ENCODE measurements at places on chromosomes 2 and 18. TPM values are rescaled to one million over a fixed set of nuclear protein-coding genes. Genes with fewer than 3 reads are reported as not detected.
A peak's percentile ranks its signal among the peaks of the same experiment; 100 is the strongest.

SLC19A3 gene
- not detected for total RNA-seq

CCDC85A gene
- total RNA-seq, result 1.5 TPM

SP100 gene
- total RNA-seq, result 120 TPM

ARL4C gene
- 37.1 TPM for total RNA-seq

NTSR2 gene
- total RNA-seq, result not detected

MAPK4 gene
- total RNA-seq, result not detected

TCF23 gene
- total RNA-seq, result not detected

LYG1 gene
- total RNA-seq, result 1.8 TPM

SLC8A1 gene
- 18.0 TPM for total RNA-seq

SP5 gene
- not detected for total RNA-seq

FEV gene
- not detected for total RNA-seq

DNA sequence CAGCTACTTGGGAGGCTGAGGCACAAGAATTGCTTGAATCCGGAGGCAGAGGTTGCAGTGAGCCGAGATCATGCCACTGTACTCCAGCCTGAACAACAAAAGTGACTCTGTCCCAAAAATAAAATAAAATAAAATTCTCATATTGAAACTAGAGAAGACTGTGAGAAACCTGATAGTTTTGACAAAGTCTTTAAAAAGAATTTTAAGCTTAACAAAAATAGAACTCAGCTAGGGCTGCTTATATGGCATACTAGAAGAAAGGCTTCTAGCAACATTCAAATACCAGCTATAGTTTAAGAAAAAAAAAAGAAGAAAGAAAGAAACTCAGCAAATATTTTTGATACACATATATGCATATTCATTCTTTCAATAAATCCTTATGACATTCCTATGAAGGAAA, 13.6 kb downstream of the HADHA start:
- DNase-seq, result no peak

DNA sequence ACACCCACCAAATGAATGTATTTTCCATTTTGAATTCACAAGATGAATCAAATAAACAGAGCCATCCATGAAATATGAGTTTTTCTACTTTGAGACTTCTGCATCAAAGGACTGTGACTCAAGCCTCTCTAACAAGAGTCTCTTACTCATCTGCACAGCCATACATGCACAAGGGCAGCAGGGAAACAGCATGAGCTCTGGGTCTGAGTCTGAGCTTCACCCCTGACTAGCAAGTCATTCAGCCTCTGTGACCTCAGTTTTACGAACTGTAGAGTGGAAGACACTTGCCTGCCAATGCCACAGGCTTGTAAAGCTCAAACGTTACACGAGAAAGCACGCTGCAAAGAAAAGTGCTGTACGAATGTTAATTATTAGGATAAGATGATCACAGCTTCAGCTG, 42.9 kb downstream of the MREG start:
- DNase-seq, result no peak

- DNase-seq, result no peak
These were observed 11.6 kb downstream of the OXER1 start for GRCh38 chr2:42752314-42752713.

GRCh38 chr2:21279525-21279924, 155.8 kb downstream of the TDRD15 start:
- no peak for DNase-seq

DNA sequence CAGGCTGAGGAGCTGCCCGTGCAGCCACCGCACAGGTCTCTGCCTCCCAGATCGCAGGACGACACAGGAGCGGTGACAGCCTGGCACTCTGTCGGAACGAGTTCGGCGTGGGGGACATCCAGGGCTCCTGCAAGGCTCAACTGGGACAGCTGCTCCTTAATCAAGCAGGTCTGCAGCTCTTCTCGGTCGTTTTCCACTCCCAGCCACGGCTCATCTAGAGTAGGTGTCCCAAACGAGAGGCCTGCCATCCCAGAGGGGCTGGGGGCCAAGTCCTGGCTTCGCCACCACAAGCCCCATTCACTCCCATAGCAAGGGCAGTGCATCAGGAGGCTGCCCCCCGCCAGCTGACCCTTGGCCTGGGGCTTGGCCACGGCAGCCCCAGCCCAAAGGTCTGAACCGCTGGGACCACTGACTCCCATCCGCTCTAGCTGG, 22.5 kb downstream of the PASK start:
- DNase-seq, result no peak

- peak; percentile 40 for DNase-seq
These were observed 34.4 kb upstream of the ADNP2 start for GRCh38 chr18:80074697-80075096.

DNA sequence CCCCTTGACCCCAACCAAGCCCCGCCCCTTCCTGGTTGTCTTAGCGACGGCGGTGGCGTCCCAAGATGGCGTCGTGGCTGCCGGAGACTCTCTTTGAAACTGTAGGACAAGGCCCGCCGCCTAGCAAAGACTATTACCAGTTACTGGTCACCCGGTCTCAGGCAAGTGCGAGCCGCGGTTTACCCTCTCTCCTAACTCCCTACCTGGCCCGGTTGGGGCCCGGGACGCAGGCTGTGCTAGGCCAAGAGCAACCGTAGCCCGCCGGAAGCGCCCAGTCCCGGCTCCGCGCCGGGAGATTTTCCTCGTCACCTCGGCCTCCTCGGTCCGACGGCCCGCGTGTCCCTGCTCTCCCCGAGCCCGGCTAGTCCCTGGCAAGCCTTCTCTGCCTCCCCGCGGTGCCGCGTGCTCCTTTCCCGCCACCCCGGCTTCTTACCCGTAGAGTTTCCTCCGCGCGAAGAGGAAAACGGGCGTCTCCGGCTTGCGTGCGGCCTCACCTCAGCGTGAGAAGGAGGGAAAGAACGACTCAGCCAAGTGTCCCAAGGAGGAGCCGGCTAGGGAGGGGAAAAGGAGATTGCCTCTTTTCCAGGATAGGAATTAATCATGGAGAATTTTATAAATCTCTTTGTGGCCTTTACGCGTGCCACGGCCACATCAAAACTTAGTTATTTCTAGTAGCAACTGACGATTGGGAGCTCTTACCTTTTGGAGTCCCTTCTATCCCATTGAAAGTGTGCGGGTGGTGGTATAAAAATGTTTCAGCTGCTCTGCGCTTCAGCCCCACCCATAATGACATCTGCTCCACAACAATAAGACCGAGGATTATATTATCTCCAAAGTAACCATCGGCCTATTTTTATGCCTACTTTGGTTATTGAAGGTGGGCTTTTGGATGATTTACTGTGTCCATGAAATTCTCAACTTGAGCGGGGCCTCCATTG, at the start of gene FBXO36:
FBXO36 (plus strand) TSS at position 55 of the 938 bp plus-strand sequence; CDS start at position 66, 11 bp downstream.
- DNase-seq, result peak; percentile 87

DNA sequence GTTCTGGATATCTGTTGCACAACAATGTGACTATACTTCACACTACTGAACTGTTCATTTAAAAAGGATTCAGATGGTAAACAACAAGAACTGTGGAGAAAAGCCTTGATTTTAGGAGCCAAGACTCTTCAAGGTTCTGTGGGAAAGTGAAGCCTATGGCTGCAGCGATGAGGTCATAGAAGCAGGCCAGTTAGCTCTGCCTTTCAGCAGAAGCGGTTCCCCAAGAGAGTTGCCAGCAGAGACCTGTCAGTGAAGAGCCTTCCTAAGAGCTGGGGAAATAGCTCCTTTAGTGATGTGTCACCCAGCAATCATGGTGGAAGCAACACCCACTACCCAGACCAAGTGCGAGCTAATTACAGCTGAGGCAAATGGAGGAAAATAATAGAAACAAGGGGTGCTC, 346.5 kb upstream of the ETAA1 start:
- DNase-seq, result no peak

GRCh38 chr18:48566589-48566988, 27.8 kb downstream of the CTIF start:
- DNase-seq, result no peak

DNA sequence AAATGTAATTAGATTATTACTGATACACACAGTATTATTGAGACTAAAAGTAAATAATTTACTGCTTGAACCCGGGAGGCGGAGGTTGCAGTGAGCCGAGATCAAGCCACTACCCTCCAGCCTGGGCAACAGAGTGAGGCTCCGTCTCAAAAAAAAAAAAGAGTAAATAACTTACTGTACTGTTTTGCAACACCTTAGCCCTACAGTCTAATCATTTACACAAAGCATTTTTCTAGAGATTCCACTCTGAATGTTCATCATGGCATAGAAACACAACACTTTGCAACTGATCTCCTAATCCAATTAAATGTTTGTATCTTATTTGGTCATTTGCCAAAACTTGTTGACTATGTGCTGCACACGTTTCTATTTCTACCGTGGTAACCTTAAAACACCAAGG, 23.4 kb upstream of the RMP24 start:
- no peak for DNase-seq

GRCh38 chr2:84856787-84857186, 24.1 kb downstream of the TRABD2A start:
- DNase-seq, result no peak

DNA sequence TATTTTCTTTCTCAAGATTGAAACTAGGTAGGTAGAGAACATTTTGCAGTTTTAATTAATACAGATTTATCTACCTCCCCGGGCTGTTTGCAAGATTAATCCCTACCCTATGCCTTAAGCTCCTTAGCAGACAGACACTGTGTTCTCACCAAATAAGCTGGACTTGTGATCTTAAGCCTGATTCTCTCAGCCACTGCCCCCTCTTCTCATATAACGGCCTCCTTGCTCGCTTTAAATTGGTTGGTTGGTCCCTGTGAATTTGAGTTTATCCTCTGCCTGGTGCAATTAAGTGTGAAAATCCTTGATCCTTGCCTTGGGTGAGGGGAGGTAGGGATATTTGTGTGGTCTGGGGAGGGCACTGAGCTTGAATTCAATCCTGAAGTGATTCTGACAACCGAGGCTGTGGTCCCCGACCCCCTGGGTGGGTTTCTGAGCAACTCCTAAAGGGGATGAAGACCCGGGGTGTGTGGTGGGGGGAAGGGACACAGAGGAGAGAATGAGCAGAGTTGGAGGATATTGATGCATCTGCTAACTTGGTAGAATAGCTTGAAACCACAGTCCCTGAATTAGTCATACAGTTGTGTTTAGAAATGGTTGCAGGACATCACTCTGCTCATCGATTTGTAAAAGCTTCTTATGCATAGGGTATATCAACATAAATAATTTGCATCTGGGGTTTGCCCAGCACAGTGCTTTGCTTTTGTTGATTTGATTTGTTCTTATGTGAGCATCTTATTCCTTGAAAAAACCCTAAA, 36.9 kb upstream of the NCKAP5 start:
- DNase-seq, result no peak

- peak; percentile 23 for DNase-seq
These were observed 12.4 kb upstream of the INO80C start for GRCh38 chr18:35510076-35510651.

GRCh38 chr2:236159778-236160170, 8.4 kb downstream of the GBX2 start:
- no peak for DNase-seq

- no peak for DNase-seq
These were observed 20.4 kb downstream of the ZRANB3 start for GRCh38 chr2:135510577-135510976.

GRCh38 chr2:128776461-128777195, 458.0 kb upstream of the HS6ST1 start:
- peak; percentile 71 for DNase-seq

GRCh38 chr2:46978723-46979122, 63.1 kb upstream of the MCFD2 start:
- no peak for DNase-seq

DNA sequence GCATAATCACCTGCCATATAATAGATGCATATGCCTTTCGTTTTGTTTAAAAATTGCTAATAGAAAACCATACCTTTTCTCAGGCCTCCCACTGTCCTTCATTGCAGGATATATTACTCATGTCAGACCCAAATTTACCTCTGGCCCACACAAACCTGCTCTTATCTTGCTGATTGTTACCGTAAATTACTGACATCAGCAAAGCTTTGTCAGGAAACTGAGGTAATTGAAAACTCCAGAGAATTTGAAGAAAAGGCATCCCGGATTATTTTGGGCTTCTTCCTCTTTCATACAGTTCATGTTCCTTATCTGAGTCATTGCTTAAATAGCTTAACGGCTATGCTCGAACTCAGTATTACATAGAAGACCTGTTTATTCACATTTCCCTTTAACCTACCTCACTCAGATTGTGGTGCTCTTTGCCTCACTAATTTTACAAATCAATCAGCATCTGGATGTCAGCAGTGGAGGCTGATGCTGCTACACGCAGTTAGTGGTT, 145.7 kb downstream of the ZEB2 start:
- no peak for DNase-seq

- DNase-seq, result no peak
These were observed 52.6 kb upstream of the GLI2 start for GRCh38 chr2:120683081-120683480.

DNA sequence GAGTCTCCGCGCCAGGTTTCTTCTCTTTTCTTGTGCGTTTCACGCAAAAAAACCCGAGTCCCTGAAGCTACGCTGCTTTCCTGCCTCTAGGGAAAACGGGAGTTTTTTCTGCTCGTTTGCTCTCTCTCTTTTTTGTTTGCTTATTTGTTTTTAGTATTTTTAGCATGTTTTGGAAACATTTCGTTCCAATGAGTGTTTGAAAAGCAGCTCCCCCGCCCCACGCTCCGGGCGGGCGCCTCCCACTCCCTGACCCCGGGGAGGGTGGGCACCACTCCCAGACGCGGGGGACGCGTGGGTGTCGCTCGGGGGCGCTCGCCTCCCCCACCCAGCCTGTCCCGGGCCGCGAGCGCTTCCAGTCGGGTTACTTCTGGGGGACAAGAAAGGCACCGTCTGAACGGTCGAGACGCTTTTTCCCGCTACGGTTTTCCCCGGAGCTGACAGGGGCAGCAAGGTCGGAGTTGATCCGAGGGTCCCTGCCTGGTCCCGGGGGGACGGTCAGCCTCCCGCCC, 446 bp upstream of the EFHD1 start:
- no peak for DNase-seq

DNA sequence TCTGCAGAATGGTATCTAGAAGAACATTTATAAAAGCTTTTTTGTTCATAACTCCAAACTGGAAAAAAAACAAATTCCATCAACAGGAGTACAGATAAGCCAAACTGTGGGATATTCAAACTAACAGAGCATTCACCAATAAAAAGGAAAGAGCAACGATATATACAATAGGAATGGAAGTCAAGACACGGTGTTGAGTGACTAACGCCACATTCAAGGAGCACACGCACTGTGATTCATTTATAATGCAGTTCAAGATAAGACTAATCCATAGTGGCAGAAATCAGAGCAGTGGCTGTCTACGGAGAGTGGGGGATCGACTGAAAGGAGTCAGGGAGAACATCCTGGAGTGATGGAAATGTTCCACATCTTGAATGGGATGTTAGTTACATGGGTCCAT, 70.7 kb downstream of the CABYR start:
- DNase-seq, result no peak

GRCh38 chr18:23194155-23194996, 59.1 kb downstream of the CABLES1 start:
- no peak for DNase-seq

DNA sequence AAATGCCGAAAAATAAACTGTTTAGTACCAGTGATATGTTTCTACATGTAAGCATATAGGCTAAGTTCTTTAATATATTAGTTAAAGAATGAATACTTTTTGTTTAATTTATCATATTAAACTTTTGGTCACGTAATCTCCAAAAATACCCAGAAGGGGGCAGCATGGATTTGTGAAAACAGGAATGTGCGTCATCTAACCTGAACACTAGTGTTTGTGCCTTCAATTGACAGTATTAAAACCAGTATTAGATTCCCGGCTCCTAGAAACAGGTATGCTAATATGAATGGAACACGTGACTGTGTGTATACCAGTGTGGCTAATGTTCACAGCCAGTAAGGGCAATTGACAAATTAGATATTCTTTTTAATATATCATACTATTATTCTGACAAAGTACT, 51.8 kb downstream of the WDR7 start:
- DNase-seq, result no peak

GRCh38 chr2:20593072-20594034, 57.5 kb downstream of the HS1BP3 start:
- DNase-seq, result no peak
